Stimulated activated CD4-positive, alpha-beta T cell treated with anti-CD3 and anti-CD28 coated beads, Interleukin-12 subunit alpha, Interleukin-12 subunit beta, amount 100 ng/mL, for 48 hours (primary cell): ENCODE measurements at places on chromosomes 1 and 21.

DNA sequence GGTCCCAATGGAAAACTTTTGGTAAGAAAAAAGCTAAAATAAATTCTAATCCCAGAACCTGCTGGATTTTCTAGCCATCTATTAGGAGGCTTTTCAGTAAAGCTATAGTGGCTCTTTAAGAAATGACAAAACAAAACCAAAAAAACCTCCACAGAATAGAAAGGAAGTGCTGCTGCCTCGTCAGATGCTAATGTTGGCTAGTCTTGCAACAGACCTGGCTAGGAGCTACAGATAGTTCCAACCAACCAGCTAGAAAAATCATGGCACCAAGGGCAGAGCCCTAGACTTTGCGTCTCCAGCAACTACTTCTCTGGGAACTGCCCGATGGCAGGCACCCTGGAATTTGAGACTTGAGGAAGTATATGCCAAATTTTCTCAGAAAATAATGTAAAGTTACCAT lies 7.6 kb downstream of the CD101 start:
- DNase-seq, result no peak

- DNase-seq, result no peak
Measured at GRCh38 chr1:21620011-21620410, 49.1 kb downstream of the RAP1GAP start.

GRCh38 chr1:182278144-182279054 lies 113.2 kb downstream of the GLUL start:
- DNase-seq, result no peak

- DNase-seq, result no peak
Measured at GRCh38 chr1:67750691-67751054, 65.7 kb downstream of the GADD45A start.

DNA sequence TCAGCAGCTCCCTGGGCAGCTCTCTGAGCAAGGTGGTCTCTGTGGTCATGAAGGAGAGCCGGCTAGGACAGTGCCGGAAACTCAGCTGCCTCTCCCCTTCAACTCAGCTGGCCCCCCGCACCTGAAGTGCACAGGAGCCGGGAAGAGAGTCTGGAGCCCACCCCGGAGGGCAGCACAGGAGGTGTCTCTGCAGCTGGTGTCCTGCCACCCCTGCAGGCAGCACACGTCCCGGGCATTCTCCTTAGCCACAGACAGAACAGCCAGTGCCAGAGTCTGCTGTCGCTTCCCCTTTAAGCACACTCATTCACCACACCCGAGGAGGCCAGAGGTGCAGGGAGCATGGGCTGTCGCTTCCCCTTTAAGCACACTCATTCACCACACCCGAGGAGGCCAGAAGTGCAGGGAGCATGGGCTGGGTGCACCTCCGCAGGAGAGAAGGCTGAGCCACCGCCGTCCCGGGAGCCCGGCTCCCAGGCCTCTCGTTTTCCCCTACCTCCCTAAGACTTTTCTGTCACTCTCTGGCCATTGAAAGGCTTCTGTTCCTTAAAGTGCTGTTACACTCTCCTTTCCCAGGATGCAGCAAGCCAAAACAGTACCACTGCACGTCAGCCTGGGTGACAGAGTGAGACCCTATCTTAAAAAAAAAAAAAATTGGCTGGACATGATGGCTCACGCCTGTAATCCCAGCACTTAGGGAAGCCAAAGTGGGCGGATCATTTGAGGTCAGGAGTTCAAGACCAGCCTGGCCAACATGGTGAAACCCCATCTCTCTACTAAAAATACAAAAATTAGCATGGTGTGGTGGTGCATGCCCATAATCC lies 16.9 kb upstream of the SAMD11 start:
- no peak for DNase-seq

GRCh38 chr21:36881228-36881627 lies 85.2 kb downstream of the HLCS start:
- no peak for DNase-seq

GRCh38 chr1:101275672-101276071 lies 38.9 kb downstream of the S1PR1 start:
- DNase-seq, result no peak
